Adrenal gland (tissue), 19 donors: ENCODE measurements at places on chromosomes 7 and 10. TPM values are rescaled to one million over a fixed set of nuclear protein-coding genes. Genes with fewer than 3 reads are reported as not detected.

GRCh38 chr7:94047956-94048355 lies 43.8 kb upstream of the BET1 start:
- no peak for DNase-seq
- H3K27ac ChIP-seq: no peak overlapping the region
- no peaks in the 10 kb centered on the region for H3K4me1 ChIP-seq
- H3K36me3 ChIP-seq: no peaks in the 10 kb centered on the region

DNA sequence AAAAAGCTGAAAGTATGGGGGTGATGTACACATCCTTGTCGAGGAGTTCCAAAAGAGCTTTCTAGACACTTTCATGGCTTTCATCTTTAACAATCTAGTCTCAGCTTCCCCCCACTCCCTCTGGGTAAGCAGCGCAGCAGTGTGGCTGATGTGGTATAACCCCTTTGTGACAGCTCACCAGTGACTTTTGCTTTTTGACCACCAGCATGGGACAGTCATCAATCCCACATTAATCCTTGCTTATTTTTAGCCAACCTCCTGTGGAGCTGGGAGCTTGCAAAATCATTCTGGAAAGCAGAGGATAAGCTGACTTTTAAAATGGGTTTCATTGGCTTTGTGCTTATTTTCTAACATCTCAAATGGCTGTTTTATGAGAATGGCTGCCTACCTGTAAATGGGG lies 272.7 kb downstream of the HDAC9 start:
- H3K27ac ChIP-seq: no peak overlapping the region
- H3K36me3 ChIP-seq: no peaks in the 10 kb centered on the region
- DNase-seq: no peak
- H3K4me3 ChIP-seq: no peak overlapping the region
- H3K27me3 ChIP-seq: no peaks in the 10 kb centered on the region

SEC31B gene
- 41.8 TPM for polyA plus RNA-seq

GRCh38 chr10:126247446-126247975 lies 140.8 kb downstream of the ADAM12 start:
- DNase-seq: peak; percentile 88
- no peaks in the 10 kb centered on the region for H3K4me1 ChIP-seq

- no peak for DNase-seq
- no peak overlapping the region for H3K4me3 ChIP-seq
- H3K27me3 ChIP-seq: no peaks in the 10 kb centered on the region
These were observed 67.9 kb upstream of the AFAP1L2 start for GRCh38 chr10:114471906-114472876.

- no peak overlapping the region for H3K27ac ChIP-seq
- H3K36me3 ChIP-seq: no peaks in the 10 kb centered on the region
- H3K4me1 ChIP-seq: no peaks in the 10 kb centered on the region
- H3K27me3 ChIP-seq: peaks cover 48% of the 10 kb centered on the region
These were observed 357.5 kb downstream of the DNAJB6 start for GRCh38 chr7:157694376-157694665.

GRCh38 chr7:103132995-103133688 lies 15.8 kb downstream of the NAPEPLD start:
- H3K4me3 ChIP-seq: no peak overlapping the region
- no peak overlapping the region for H3K27ac ChIP-seq
- no peak for DNase-seq
- H3K4me1 ChIP-seq: peaks cover 24% of the 10 kb centered on the region

DNA sequence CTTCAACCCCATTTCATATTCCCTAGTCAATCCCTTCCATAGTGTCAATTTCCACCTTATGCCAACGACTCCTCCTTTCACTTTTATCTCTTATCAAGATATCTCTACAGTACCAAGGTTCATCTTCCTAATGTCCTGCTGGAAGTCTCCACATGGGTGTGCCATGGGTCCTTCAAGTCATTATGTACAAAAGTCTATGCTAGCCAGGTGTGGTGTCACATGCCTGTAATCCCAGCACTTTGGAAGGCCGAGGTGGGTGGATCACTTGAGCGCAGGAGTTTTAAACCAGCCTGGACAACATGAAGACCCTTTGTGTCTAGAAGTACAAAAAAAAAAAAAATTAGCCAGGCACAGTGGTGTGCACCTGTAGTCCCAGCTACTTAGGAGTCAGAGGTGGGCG lies 47.6 kb downstream of the PRTFDC1 start:
- H3K4me1 ChIP-seq: peaks cover 32% of the 10 kb centered on the region
- H3K27ac ChIP-seq: no peak overlapping the region
- H3K27me3 ChIP-seq: no peaks in the 10 kb centered on the region
- H3K4me3 ChIP-seq: no peak overlapping the region
- DNase-seq: no peak

DNA sequence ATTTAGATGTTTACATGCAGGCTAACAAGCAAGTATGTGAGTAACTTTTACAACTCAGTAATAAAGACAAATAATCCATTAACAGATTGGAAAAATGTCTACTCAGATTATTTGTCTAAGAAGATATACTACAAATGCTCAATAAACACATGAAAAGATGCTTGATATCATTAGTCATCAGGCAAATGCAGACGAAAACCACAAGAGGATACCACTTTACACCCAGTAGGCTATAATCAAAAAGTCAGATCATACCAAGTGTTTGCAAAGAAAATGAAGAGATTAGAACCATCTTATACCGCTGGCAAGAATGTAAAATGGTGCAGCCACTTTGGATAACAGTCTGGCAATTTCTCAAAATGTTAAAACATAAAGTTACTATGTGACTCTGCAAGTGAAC lies 84.1 kb downstream of the MALSU1 start:
- DNase-seq: no peak
- no peaks in the 10 kb centered on the region for H3K4me1 ChIP-seq
- no peaks in the 10 kb centered on the region for H3K27me3 ChIP-seq
- no peak overlapping the region for H3K27ac ChIP-seq
- H3K4me3 ChIP-seq: no peak overlapping the region

GRCh38 chr10:91036807-91037411 lies 116.0 kb upstream of the ANKRD1 start:
- no peaks in the 10 kb centered on the region for H3K27me3 ChIP-seq
- H3K27ac ChIP-seq: no peak overlapping the region
- H3K4me3 ChIP-seq: no peak overlapping the region
- no peaks in the 10 kb centered on the region for H3K36me3 ChIP-seq
- no peak for DNase-seq
- H3K4me1 ChIP-seq: peaks cover 19% of the 10 kb centered on the region
